ENCODE measurements at places on chromosomes 1 and 21.

GRCh38 chr1:234601301-234602017 lies 8.5 kb downstream of the IRF2BP2 start:
- DNase-seq, result no peak

DNA sequence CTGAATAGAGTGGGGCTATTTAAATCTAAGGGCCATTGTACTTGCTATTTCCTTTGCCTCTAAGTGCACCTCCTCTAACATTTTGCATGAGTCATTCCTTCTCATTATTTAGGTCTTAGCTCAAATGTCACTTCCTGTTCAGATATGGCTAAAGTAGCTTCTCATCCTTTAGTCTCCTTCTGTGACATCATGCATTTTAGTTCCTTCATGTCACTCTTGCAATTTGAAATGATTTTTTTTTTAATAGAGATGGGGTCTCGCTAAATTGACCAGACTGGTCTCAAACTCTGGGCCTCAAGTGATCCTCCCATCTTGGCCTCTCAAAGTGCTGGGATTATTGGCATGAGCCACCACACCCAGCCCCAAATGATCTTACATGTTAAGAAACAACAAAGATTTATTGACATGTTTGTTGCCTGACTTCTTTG lies 6.6 kb downstream of the TBX19 start:
- no peak for DNase-seq

DNA sequence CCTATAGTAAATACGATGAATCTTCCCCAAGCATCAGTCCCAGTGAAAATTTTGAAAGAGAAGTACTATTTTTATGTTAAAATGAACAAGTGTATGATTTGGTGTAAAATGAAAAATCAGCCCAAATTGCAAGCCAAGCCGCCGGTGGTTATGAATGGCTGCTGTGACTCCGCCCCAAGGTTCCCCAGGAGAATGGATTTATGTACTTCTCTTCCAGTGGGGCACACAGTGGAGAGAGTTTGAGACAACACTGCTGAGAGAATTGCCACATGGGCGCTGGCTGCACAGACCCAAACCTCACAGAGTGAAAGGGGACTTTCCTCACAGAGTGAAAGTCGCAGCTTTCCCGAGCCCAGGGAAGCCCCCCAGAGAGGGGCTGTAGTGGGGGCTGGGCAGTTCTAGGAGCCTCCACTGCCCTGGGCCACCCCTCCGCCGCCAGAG lies 24.0 kb downstream of the CDK18 start:
- no peak for DNase-seq

GRCh38 chr1:246069581-246069980 lies 437.5 kb downstream of the SMYD3 start:
- DNase-seq, result no peak

- no peak for DNase-seq
Observed at GRCh38 chr1:100512803-100513352, 25.1 kb upstream of the GPR88 start.

DNA sequence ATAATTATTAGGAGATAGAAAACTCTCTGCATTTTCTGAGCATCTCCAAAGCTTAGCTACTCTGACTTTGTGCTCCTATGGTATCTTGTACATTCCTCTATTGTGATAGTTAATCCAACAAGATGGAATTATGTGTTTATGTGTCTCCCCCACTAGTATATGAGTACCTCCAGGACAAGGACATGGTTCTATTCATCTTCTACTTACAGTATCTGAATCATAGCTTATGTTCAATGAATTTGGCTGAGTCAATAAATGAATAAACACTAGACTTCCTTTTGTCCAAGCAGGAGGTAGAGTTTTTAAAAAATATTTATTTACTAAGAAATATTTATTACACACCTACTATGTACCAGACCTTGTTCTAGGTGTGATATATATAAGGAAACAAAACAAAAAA lies 18.4 kb upstream of the CTH start:
- DNase-seq, result no peak

DNA sequence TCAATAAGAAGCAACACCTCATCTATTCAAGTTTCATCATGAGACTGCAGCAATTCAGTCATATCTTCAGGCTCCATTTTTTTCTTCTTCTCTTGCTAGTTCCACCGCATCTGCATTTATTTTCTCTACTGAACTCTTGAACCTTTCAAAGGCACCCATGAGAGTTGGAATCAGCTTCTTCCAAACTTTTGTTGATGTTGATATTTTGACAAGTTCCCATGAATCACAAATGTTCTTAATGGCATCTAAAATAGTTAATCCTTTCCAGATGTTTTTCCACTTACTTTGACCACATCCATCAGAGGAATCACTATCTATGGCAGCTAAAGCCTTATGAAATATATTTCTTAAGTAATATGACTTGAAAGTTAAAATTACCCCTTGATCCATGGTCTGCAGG lies 434.3 kb downstream of the GPATCH2 start:
- DNase-seq, result no peak

GRCh38 chr21:41507521-41508414 lies at the start of gene TMPRSS2:
Gene TMPRSS2 (minus strand): TSS chr21:41508158. CDS start chr21:41498133, 10,025 bp downstream.
- no peak for DNase-seq

DNA sequence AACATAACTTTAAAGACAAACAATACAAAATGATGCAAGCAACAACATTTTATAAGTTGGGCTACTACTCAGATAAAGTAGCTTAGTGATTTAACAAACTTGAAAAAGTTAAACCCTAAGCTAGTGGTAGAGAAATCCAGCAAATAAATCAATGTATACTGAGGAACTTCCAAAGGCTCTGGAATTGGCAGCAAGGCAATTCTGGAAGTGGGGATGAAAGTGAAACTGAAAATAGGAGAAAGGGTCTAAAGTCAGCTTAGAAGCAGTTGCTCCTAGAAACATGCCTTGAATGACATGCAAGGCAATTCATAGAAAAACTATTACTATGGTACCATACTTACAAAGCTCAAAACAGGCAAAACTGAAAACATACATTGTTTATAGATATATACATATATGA lies 90.0 kb upstream of the CAMK1G start:
- DNase-seq, result no peak

- DNase-seq, result no peak
Observed at GRCh38 chr1:65539266-65540131, 119.0 kb downstream of the LEPR start.

DNA sequence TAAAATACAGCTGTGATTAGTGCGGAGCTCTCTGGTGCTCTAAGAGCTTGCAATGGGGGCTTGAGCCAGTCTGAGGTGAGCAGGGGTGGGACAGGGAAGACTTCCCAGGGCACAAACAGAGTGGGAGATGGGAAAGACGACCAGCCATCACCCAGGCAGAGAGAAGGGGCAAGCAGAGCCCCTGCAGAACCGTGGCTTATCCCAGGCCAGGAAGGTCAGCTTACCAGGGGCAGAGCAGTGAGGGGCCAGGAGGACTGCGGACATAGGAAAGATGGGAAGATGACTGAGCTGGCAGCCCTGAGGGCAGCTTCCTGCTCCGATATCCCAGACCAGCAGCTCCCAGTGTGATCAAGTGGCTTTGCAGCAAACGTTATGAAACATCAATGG lies 55.4 kb upstream of the IFFO2 start:
- DNase-seq, result no peak
